ENCODE measurements at places on chromosomes 2 and 18.

DNA sequence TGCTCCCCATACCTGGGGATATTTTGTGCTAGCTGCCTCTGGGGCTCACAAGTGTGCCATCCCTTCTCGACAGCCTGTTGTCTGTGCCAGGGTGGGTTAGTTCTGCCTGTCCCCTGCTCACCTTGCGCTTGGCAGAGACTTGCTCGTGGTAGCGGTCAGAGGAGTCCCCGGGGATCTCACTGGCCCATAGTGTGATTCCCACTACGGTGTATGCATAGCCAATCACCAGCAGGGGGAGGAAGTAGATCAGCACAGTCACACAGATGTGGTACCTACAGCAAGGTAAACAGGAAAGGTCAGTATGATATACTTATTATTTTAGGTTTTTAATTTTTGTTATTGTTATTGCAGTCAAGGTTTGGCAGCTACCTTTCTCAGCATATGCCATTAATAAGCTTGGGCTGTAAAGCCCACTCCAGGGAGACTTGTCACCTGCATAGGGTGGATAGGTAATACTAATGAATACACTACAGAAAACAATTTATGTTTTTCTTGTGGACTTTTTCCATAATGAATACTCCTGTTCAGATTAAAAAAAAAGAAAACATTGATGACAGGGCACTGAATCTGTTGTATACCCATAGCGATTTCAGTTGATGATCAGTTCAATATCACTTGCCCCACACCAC lies 95.2 kb downstream of the POLE4 start:
- no peak for DNase-seq

- DNase-seq, result no peak
Observed at GRCh38 chr2:11011359-11011758, 99.6 kb downstream of the KCNF1 start.

GRCh38 chr2:132881546-132881945 lies 211.5 kb upstream of the LYPD1 start:
- no peak for DNase-seq

GRCh38 chr2:133314795-133315194 lies 253.5 kb downstream of the NCKAP5 start:
- DNase-seq, result no peak

DNA sequence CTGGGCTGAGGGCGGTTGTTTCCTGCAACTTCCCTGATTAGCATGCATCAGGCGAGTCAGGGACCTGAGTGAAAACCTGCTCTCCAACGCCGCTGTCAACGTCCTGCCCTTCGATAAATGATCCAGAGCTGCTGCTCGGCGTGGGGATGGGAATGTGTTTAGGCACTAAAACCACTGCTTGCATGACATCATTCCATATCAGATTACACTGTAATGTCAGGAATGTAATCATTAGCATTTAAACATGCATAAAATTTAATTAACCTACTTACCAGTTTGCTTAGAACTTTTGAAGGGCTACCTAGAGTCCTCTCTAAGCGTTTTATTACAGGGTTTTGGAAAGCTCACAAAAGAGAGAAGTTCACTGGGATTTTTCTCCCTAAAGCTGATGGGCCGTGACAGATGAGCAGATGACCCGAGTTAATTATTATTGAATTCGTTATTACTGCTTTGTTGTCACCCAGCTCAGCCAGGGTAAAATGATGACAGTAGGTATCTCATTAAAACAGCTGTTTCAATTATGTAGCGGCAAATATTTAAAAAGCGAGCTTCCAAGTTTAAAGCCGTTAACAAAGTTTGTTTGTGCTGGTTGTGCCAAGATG lies 685.6 kb upstream of the SALL3 start:
- DNase-seq, result no peak

GRCh38 chr18:27430595-27430994 lies 245.5 kb upstream of the CHST9 start:
- DNase-seq, result no peak
